ENCODE measurements at places on chromosomes 4 and X.

DNA sequence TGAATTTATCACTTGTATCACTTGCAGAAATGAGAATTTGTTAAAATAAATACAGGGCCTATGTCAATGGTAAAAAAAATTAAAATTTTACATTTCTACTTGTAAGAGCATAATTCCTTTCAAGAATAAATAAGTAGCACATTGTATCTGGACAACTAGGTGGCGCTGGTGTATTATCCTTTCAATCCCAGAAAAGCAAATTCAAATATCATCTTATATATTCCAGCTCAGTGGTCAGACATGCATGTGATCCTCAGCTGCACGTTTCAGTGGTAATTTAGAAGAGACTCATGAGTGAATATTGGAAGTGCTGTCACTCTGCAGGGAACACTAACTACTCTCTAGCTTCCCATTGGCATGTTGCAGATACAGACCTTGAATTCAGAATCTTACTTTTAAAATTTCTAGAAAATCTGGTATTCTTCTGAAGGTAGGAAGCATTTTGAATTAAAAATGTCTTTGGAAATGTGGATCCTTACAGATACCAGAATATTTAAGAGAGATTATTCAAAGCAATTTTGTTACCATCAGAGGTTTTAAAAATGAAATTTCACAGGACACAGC is 1414.7 kb upstream of the TENM3 start:
- no peak for DNase-seq

DNA sequence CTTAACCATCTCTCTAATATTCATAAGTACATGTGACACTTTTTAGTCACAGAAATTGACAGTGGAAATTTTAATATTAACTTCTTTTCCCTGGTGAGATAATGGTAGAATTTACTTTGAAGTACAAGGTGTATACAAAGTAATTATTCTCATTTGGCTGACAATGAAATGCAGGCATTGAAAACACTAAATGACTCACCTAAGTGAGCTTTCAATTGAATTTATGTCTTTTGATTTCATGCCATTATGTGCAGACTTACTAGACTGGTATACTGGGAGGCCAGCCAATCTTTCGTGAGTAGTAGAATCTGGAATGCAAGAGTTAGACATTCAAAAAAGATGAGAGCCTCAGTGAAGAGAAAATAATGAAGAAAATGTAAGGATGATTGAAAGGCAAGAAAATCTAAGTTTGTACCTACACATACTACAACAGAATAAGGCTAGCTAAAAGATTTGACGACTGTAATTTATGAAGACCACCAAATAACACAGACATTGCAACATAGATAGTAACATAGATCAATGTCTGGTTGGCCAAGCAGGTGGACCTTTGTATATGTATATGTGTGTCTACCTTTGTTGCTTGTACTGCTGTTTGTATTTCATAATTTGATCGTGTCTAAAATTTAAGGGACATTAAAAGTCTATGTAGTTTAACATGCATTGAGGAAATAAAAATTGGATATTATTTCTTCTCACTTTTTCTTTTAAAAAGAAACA is 459.7 kb downstream of the IL15 start:
- DNase-seq = no peak

- DNase-seq = no peak
Observed at GRCh38 chr4:110294165-110294564, 95.8 kb upstream of the ELOVL6 start.

DNA sequence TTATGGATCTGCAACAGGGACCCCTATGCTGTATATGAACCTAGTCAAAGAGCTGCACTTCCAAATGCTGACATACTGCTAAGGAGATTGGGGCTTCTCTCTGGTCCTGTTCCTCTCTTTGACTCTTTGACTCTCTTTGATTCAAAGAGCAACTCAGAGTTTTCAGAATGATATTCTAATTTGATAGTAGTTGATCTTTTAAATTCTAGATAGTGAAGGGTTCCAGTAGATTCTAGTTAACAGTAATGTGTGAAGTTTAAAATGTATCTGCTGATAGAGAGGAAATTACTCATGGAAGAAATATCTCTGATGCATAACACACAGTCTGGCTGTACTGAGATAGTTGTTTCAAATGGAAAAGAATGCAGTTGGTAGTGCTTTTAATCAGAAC is 239.1 kb downstream of the RASL11B start:
- no peak for DNase-seq

DNA sequence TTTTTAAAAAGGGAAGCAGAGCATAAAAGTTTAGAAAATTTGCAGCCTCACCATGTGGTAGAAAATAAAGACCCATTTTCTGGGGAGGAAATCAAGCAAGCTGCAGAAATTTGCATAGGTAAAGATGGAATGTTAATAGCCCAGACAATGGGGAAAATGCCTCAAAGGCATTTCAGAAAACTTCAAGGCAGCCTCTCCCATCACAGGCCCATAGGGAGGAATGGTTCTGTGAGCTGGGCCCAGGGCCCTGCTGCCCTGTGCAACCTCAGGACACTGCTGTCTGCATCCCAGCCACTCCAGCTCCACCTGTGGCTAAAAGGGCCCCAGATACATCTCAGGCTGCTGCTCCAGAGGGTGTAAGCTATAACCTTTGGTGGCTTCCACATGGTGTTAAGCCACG is 137.9 kb downstream of the INPP4B start:
- no peak for DNase-seq

GRCh38 chrX:153777261-153778090 is 3.4 kb upstream of the SRPK3 start:
- no peak for DNase-seq

DNA sequence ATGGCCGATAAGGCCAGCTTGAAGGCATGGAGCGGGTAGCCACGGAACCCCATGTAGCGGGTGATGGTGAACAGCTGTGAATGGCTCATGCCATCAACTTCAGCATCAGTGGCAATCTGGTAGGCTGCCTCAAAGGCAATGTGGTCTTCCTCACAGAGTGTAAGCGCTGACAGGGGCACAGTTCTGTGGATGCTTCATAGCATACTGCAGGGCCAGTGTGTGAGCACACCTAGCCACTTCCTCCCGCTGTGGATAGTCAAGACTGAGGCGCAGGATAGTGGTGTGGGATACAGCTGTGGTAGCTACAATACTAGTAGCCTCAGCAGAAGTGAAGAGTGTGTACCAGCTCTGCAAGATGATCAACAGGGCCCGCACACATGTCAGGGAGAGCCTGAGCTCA is 40.5 kb downstream of the C4orf33 start:
- DNase-seq = no peak

GRCh38 chr4:10455133-10455532 is 2.1 kb downstream of the ZNF518B start:
- DNase-seq = no peak

GRCh38 chr4:156261230-156261629 is 307.6 kb upstream of the CTSO start:
- no peak for DNase-seq

GRCh38 chr4:111215755-111216154 is 592.9 kb upstream of the PITX2 start:
- no peak for DNase-seq

DNA sequence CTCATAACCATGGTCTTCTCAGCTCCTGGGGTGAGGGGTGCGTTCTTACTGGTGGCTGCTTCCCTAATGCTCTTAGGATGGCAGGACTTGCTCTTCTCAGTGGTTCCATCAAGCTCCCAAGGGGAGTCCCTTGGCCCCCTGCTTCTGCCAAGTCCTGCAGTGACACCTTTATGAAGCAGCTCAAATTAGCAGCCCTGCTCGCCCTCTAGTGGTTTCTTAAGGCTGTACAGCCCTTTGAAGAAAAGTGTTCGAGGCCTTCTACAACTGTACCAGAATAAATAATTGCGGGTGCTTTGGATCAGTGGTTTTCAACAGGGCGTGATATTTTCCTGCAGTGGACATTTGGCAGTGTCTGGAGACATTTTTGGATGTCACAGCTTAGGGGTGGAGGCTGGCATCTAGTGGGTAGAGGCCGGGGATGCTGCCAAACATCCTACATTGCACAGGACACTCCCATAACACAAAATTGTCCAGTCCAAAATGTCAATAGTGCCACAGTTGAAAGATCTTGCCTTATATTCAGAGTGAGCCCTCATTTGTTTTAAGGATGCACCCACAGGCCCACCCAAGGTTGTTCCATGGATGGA is 204.7 kb upstream of the S100G start:
- DNase-seq = peak; percentile 33

- no peak for DNase-seq
Observed at GRCh38 chrX:39626749-39627148, 471.0 kb downstream of the BCOR start.

DNA sequence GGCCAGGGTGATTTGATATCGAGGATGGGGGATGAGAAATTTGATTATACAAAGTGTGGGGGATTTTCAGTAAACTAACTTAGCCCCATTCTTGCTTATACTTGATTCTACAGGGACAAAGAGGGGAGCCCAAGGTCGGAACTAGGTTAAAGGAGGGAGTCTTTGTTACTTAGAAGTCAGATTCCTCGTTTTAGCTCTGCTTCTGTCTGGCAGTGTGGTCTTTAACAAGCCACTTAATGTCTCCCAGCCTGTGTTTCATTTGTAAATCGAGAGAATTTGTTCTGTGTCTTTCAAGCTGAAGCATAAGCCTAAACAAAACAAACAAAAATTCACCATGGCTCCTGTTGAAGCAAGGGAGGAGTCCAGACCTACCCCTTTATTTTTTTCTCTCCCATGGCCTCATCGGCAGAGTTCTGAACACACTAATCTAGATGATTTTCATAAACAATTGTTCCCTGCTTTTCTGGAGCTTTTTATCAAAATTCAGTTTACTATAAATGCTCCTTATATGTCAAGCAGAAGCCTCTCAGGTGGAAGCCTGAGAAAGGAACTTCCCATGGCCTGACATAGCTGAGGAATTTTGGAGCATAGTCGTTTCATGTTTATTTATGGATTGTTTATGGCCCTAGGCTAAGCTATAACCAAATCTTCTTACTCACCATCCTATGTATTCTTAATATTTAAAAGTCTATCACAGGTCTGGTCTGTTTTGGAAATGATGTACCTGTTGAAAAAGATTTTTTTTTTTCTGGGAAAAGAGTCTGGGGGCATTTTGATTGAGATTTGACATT is 62.6 kb upstream of the SYTL5 start:
- no peak for DNase-seq

DNA sequence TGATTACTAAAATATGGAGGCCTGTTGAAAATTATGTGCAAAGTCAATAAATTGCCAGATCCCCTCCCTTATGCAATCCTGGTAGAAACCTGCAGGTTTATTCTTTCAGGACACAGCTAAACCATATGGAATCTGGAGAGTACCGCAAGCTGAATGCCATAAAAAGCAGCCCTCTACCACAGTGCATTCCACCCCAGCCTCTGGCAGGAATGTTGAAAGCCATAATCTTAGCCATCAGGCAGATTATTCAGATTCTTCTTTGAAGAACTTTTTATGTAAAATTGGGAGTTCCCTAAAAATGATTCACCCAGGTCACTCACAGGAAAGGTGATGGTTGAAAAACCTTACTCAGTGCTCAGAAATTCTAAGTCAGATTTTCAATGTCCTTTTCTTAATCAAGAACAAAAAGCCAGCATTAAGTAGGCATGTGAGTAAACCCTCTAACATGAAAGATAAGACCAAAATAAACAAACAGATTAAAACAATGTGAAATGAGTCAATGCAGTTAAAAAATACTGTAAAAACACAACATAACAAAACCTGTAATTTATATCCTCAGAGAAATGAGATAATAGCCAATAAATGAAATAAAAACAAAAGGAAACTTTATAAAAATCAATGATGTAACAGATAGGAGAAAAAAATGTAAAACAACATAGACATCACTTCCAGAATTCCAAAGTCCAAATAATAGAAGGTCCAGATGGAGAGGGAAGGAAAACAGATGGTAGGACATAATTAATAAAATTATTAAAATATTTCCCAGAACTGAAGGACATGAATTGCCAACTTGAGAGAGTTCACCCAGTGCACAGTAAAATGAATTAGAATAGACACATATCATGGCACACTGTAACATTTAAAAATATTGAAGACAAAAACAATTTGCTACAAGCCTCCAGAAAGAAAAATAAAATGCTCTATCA is 226.9 kb downstream of the FSTL5 start:
- no peak for DNase-seq

- no peak for DNase-seq
Observed at GRCh38 chrX:46642145-46642544, 68.6 kb downstream of the CHST7 start.

- no peak for DNase-seq
Observed at GRCh38 chr4:30757357-30757756, 37.2 kb downstream of the PCDH7 start.

DNA sequence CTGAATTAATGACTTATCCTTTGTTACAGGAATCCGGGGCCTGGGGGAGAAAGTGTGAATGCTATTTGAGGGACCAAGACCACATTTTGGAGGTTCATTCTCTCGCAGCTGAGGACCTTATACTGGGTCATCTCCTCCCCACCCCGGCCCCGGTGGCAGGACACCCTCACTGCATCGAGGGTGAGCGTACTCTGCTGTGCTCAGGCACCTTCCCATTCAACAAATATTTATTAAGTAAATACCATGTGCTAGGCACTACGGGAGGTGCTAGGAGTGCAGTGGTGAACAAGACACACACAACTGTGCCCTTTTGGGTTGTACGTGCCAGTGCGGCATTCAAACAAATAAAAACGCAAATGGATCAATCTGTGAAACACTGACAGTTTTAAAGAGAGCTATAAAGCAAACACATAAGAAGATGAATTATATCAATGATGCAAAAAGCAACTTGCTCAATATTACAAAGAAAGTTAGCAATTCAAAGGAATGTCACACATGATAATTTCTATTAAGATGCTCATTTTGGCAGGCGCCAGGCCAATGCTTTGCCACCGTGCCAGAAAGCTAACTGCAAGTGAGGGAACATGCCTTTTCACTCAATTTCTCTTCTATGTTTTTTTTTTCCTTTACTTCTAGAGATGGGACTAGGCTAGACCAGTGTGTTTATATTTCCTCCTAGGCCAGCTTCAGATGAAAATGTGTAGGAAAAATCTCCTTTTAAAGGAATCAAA is 24.6 kb downstream of the ADGRG2 start:
- no peak for DNase-seq

DNA sequence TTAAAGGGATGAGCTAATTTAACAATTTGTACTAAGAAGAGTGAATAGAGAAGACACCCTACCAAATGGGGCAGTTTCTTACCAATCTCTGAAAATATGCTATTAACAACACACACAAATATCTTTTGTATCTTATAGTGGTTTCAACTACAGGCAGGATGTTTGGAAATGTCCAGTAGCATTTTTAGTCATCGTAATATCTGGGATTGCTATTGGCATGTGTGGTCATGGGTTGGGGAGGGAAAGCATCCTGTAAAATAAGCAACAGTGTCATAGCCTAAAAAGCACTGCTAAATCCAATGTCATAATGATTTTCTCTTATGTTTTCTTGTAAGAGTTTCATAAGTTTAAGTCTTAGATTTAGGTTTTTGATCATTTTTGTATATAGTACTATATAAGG is 29.3 kb upstream of the ABCG2 start:
- no peak for DNase-seq

GRCh38 chr4:89347363-89348025 is 39.9 kb upstream of the GPRIN3 start:
- DNase-seq = no peak

DNA sequence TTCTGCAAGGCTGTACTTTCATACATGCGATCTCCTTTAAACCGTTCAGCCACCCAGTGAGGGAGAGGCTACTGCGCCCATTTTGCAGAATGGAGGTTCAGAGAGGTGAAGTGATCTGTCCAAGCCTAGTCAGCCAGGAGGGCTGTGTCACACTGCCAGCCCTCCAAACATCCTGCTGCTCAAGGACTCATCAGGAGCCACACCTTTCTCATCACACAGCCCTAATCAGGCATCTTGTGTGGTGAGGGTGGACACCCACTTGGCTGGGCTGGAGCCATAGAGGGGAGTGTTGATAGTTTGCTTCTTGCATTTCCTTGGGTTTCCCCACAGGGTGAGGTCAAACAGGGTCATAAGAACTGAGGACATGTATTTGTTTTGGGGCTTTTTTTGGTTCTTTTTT is 5.4 kb upstream of the CXCR3 start:
- DNase-seq = no peak
